ENCODE measurements at places on chromosomes 7 and 10.

DNA sequence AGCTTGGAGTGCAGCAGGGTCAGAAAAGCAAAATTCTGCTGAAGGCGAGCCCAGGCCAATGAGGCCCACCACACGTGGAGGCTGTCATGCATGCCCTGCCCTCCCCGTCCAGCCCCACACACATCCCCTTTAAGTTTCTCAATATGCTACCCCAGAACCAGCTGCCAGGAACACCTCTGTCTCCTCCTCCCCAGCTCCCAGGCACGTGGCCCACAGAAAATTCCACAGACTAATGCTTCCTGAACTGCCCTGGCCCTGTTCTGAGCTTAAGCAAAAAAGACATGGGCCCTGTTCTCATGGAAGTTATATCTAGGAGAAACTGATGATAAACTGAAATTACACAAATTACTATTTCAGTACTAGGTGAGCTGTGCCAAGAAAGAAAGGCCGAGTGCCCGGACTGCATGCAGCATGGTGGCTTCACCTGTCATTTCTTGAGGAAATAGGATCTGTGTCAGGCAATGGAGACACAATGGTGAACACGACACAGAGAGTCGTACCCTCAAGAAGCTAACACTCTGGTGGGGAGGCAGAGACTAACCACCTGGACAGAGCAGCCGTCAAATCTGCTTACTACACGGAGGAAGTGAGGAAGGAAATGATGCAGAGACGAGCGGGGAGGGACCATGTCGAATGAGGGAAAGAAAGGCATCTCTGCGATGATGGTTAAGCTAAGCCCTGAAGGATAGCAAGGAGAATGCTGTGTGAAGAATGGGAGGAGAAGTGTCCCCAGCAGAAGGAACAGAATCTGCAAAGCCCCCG, 44.5 kb downstream of the PODXL start:
- no peak for DNase-seq

GRCh38 chr7:140686921-140687320, 9.6 kb upstream of the NDUFB2 start:
- DNase-seq, result no peak

GRCh38 chr7:21967598-21968003, 21.9 kb upstream of the CDCA7L start:
- DNase-seq, result no peak

DNA sequence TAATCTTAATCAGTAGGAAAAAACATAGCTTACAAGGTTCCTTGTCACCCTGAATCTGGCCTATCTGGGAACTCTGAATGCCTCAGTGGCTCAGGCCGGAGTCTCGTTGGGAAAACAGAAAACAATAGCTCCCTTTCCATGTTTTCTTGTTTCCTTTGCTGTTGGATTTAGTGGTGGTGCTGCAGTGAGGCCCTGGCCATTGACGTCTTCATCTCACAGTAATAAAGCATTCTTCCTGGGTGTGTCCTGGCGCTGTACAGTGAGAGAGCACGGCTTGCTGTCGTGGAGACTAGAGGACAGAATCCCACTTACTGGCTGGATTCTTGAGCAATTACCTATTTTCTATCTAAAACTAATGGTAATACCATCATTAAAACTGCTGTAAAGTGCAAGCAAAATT, 1.3 kb upstream of the SPOCK2 start:
- DNase-seq, result no peak

DNA sequence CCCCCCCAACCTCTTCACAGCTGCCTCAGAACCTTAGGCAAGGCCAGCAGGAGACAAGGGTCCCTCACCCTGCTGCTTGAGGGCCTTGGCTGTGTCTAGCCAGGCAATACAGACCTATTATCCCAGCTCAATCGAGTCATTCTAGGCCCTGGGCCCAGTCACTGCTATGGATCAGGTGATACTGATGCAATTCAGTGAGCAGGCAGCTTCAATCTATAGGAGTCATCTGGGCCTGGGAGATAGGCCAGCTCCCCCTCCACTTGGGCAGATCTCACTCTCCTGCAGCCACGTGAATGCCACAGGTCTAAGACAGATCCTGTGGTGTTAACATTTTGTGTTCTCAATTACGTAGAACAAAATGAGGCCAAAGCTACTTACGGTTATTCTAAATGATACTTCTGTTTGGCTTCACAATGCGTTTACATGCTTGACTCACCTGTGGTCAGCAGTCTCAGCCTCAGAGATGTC, 68.0 kb upstream of the LRRC4 start:
- no peak for DNase-seq

DNA sequence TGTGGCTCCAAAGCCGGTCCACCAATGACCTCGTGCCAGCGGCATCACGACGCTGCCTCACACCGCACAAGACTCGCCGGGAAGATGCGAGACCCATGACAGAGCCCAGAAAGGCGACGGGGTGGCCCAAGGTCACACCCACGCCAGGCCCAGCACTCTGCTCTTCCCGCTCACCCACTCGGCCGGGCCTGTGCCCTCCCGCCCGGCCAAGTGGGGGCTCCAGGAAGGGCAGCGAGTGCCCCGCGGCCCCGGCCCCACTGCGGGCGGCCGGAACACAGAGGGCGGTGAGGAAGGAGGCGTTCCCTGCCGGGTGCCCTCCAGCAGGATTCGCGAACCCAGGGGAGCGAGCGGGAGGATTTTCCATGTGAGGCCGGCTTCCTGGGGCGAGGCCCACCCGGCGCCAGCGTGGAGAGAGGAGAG, 56.3 kb downstream of the PDGFA start:
- no peak for DNase-seq

DNA sequence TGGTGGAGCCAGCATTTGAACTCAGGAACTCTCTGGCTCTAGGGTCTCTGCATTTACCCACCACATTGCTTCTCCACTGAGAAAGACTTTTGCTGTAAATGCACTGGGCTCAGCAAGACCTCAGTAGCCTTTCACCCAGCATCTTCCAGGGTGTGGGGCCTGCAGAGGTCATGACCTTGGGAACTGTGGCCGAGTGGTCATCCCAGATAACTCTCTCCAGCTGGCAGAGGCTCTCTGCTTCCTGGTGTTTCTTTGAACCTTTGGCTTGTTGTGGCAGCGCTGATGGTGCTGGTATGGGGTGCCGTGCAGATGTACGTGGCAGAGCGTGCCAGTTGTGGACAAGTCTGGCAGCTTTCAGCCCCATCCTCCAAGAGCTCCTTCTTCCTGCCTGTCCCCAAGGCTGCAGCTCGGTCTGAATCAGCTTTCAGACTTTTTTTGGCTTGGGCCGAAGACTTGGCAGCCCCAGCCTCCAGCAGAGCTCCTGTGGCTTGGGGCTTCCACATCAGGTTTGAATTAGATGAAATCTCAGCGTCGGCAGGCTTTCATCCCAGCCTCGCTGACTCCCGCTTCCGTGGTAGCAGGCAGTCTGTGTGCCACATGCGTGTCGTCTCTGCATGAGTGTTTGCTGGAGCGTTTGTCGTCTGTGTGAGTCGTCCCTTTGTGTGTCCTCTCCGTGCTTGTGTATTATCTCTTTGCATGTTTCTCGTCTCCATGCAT, 21.5 kb downstream of the ADAMTS14 start:
- no peak for DNase-seq

DNA sequence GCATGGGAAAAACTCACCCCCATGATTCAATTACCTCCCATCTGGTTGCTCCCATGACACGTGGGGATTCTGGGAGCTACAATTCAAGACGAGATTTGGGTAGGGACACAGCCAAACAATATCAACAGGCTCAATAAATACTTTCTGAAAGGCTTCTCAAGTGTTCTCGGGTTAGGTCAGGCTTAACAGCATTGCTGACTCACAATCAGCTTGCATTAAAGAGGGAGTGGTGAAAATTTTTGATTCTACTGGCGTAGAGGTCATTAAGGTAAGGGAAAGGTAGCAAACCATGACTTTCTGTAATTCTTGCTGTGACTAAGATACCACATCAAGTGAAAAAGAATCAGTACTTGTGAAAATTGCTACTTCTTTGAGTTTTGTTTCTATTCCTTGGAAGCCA, 126.4 kb downstream of the JCAD start:
- DNase-seq, result no peak

DNA sequence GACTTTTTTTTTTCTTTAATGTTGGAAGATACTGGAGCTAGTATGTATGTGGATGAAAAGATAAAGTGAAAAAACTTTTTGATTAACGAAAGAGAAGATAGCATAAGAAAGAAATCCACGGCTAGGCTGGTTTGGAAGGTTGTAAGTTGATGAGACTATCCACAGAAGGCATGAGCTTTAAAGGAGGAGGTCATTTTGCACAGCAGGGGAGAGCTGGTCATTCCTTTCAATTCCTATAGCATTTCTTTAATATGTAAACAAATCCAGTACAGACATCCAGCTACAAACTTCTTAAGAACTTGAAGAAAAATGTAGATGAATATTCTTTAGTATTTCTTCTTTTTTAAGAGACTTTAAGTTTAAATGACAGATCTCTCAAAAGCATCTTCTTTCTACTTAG, 281.3 kb downstream of the CACNA2D1 start:
- DNase-seq, result no peak

GRCh38 chr7:131188367-131189339, 139.0 kb upstream of the MKLN1 start:
- peak; percentile 30 for DNase-seq

- DNase-seq, result no peak
These were observed 182.5 kb downstream of the SKAP2 start for GRCh38 chr7:26681819-26682418.

Data from stimulated activated CD4-positive, alpha-beta T cell treated with anti-CD3 and anti-CD28 coated beads, Interleukin-12 subunit alpha, Interleukin-12 subunit beta, amount 100 ng/mL, for 4 hours (primary cell).